Kidney (tissue), 22 donors: ENCODE measurements at places on chromosomes 11 and 22.

GRCh38 chr11:70788248-70789022 is 390.1 kb downstream of the CTTN start:
- no peak for DNase-seq

DNA sequence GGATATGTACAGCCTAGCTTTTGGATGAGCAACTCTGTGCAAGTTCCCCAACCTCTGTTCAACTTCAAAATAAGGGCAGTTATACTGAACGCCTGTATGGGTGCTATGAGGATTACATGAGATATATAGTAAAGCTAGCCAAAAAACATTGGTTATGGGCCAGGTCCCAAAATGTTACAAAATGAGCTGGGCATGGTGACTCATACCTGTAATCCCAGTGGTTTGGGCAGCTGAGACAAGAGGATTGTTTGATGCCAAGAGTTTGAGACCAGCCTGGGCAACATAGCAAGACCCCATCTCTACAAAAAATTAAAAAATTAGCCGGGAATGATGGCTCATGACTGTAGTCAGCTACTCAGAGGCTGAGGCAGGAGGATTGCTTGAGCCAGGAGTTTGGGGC is 118.4 kb downstream of the TEAD1 start:
- no peak for DNase-seq

DNA sequence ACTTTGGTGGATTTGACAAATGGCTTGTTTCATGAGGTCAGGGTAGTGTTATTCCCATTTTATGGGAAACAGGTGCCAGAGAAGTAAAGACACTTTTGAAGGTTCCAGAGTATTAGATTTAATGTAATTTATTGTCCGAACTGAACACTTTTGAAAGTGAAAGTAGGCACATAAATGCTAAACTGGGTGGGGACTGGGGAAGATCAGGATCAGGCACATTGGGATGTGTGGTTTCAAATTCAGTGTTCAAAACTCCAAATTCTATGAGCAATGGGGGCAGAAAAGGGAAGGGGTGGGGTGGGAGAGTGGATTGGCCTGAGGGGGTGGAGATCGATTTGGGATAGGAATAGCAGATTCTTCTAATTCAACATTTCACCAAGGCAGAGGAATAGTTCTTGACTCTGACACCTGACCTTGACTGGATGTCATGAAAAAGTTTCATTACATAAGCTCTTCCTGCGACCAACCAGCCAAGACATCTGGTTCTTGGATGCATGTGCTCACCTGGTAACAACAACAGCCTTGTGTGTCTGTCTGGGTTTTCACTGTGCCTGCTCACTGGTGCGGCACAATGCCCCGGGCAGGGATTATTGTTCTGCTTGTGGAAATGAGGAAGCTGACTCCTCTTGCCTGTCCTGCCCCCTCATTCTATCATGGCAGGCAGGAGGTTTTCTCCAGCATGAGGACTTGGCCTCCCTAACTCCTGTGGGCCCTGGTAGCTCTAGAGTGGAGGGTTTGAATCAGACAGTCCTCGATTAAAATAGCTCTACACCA is 10.8 kb downstream of the PPFIBP2 start:
- DNase-seq, result peak; percentile 84

DNA sequence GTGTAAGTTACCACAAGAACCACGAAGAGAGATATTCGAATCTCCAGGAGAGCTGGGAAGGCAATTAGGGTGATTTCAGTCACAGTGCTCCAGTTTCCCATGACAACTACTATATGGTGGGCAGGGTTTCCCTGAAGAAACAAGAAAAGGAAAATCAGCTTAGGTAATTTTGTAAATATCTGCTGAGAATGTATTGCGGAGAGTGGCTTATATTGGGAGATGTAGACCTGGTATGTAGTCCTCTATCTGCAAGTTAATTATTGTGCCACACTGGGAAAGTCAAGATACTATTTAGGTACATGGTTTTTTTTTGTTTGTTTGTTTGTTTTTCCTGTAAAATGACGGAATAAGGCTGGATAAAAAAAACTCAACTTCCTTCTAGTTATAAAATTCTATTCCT is at the start of gene OR6M1:
Gene OR6M1, minus strand, starts transcription at position 101 of the 400 bp plus-strand sequence. Its CDS starts 0 bp downstream, at position 101.
- DNase-seq, result no peak

DNA sequence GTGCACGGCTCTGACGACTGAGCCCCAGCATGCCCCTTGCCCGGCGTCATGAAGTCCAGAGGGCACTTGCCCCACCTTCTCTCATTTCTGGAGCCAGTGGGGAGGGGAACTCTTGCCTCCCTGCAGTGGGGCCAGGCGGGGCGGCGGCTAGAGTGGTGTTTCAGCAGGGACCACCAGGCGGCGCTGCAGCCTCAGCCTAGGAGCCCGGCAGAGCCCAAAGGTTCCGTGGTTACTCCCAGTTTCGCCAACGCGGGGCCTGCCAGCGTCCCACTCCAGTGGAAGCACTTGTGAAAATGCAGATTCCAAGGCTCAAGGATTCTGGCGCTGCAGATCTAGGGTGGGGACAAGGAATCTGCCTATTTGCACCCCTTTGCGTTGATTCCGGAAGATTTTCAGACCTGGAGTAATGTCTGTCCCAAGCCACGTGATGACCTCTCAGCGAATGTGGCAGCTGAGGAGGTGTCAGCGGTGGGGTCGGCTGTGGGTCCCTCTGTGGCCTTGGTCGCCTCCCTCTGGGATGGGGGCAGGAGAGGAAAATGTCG is 55.7 kb downstream of the CD82 start:
- DNase-seq, result peak; percentile 89

- DNase-seq, result peak; percentile 69
Observed at GRCh38 chr11:44235765-44236201, 74.2 kb downstream of the ALX4 start.

DNA sequence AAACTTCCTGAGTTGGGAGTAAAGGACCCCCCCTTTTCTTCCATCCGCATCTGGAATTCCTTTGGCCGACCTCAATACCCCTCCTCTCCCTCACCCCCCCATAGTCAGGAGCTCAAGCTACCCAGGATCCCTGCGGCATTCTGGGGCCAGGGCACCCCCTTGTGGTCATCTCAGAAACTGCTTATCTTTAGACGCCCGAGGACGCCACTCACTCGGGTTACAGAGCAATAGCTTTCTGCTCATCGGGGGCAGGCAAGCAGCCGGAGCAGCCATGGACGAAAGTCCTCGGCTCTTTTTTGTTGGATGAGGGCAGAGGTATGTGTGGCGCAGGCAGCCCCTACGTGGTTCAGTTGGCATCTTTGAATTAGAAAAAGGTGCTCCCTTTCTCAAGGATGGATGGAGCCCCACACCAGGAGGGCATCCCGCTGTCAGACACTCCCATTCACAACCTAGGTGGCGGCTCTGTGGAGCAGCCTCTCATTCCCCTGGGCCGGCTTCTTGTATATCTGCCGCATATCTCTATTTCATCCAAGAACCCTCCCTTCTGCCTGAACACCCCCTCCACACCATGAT is 2.3 kb downstream of the C1QTNF5 start:
- DNase-seq, result peak; percentile 89

DNA sequence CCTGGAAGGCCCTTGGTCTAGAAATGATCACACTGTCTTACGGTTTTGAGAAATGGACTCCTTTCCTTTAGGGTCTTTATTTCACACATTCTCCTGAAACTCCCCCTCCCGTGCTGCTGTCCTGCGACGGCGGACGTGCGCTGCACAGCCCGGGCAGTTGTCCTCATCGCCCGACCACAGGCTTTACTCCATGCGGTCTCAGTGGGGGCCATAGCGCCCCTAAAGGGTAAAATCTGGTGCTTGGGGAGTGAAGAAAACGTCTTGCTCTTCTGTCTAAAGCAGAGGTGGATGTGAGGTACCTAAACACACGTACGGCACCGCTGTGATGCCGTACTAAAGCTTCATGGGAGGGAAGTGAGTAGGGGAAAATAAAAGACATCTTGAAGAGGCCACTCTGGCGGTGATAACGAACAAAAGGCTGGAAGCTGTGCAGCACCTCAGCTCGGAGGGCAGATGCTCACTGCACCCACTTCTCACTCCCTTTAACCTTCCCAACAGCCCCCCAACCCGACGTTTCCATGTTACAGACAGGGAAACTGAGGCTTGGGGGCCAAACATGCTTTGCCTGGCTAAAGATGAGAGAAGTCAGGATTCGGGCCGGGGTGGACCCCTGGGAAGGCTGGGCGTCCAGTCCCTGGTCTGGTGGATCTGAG is 22.6 kb downstream of the MPPED1 start:
- no peak for DNase-seq

- DNase-seq, result no peak
Observed at GRCh38 chr11:5690216-5690615, 626 bp downstream of the TRIM22 start.

DNA sequence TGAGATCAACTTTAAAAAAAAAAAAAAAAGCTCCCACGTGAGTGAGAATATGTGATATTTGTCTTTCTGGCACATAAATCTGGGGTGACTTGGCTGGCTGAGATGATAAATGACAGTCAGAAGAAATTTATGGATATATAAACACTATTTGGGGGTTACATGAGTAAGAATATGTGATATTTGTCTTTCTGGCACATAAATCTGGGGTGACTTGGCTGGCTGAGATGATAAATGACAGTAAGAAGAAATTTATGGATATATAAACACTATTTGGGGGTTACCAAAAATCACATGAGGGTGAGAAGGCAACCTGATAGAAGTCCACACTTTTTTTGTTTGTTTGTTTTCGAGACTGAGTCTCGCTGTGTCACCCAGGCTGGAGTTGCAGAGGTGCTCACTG is 6.6 kb upstream of the TSG101 start:
- no peak for DNase-seq

- no peak for DNase-seq
Observed at GRCh38 chr11:18485913-18486528, 30.4 kb downstream of the LDHAL6A start.

GRCh38 chr11:123035831-123036230 is 26.1 kb downstream of the HSPA8 start:
- no peak for DNase-seq
